ENCODE measurements at places on chromosomes 3 and 15.

- DNase-seq: no peak
Measured at GRCh38 chr3:9653565-9654248, 4.4 kb downstream of the MTMR14 start.

DNA sequence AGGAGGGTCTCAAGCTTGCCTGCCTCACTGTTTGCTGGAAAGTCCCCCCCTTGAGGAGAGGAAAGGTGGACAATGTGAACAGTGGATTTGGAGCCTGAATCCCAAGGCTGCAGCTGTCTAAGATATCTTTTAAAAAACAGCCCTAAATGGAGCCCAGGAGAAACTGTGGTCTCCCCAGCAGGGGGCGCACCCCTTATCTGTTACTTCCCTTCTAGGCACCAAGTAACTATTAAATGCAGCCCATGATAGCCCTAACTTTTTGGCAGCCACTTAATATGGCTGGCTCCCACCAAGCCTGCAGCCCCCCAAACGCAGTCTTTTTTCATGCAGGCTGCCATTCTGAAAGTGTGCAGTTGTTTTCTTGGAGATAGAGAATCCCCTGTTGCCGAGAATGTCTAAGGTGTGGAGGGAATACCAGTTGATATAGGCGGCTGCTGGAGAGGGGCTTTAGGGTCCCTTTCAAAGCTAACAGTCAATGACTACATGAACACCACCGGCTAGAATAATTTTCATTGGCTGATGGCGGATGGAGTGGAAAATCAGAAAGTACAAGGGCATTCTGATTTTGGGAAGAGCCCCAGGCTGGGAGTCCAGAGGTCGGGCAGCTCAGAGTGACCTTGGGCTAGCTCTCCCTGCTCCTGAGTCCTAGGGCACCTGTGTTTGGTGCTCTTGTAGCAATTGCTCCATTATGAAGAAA, 1.3 kb downstream of the RHCG start:
- DNase-seq: no peak

GRCh38 chr15:99211926-99212325, 37.5 kb downstream of the TTC23 start:
- DNase-seq: no peak

DNA sequence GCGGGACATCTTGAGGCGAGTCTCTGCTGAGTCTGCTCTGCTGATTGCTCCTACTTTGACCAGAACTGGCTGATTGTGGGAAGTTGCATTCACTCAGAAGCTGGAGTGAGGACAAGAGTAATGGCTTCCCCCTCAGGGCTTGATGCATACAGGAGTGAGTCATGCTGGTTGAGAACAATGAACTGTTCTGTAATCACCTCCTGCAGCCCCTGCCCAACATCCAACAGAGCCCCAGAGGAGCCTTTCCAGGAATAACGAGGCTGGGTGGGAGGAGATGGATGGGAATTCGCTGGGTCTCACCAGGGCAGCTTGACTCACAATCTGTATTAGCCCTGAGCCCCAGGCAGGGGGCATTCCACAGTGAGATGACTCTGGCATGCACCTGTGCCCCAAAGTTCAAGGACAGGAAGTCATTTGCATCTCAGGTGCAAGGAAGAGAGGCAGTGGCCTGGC, 85.0 kb downstream of the RAB11A start:
- no peak for DNase-seq

DNA sequence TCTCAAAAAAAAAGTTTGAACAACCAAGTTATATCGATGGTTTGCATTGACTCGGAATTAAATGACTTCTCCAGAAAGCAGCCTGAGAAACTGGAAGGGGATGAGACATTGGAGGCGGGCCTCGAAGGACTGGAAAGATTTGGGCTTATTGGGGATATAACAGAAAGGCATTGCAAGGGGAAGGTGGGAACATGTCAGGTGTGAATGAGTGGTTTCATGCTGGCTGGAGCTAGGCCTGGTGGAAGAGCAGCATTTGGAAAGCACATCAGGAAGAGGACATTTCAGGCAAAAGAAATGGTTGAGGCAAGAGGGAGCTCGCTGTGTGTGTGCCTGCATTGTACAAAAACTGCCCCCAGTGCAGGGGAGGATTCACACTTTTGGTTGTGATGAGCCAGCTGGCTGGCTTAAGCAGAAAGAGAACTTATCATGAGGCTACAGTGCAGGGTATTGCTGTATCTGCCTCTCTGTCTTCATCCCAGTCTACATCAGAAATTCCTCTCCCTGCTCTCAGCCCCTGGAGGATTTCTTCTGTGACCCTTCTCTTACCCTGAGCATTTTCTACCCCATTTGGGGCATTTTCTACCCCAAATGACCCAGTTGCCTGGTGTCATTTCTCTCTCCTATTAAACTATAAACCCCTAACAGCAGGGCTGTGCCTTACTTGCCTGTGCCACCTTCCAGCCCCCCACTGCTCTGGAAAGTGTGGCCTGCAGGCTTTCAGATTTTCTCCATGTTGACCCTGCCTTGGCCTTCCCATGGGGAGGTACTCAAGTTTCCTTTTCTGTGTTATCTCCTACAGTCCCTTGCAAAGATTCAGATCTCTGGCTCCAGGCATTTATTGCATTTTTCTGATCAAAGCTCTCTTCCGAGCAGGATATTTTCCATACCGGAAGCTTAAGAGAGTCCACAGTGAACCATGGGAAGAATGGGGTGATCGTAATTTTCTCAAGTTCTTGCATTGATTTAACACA, 64.4 kb upstream of the FLNB start:
- DNase-seq: no peak

GRCh38 chr3:33438881-33439545, 1.2 kb downstream of the UBP1 start:
- no peak for DNase-seq

GRCh38 chr3:71693641-71694040, 31.6 kb downstream of the EIF4E3 start:
- no peak for DNase-seq

GRCh38 chr3:195892105-195893043, 16.0 kb downstream of the TNK2 start:
- no peak for DNase-seq

- no peak for DNase-seq
Measured at GRCh38 chr3:149340310-149340933, 7.0 kb upstream of the TM4SF18 start.

Data from SK-N-DZ (cell line).